ENCODE measurements at places on chromosomes 1 and 21. TPM values are rescaled to one million over a fixed set of nuclear protein-coding genes. Genes with fewer than 3 reads are reported as not detected.

Gene GPR161
- polyA plus RNA-seq: 12.5 TPM

Gene TRAF3IP3
- 0.12 TPM for polyA plus RNA-seq

Gene DENND2C
- polyA plus RNA-seq: 0.53 TPM

Gene COL24A1
- polyA plus RNA-seq: 2.2 TPM

Gene LCE2C
- not detected for polyA plus RNA-seq

Gene LRRC8C
- polyA plus RNA-seq: 6.5 TPM

Gene ARHGEF16
- polyA plus RNA-seq: 0.19 TPM

Gene DDAH1
- polyA plus RNA-seq: 89.0 TPM
